ENCODE measurements at places on chromosomes 2 and 18.

- DNase-seq, result no peak
Measured at GRCh38 chr2:10932345-10933151, 20.8 kb downstream of the KCNF1 start.

DNA sequence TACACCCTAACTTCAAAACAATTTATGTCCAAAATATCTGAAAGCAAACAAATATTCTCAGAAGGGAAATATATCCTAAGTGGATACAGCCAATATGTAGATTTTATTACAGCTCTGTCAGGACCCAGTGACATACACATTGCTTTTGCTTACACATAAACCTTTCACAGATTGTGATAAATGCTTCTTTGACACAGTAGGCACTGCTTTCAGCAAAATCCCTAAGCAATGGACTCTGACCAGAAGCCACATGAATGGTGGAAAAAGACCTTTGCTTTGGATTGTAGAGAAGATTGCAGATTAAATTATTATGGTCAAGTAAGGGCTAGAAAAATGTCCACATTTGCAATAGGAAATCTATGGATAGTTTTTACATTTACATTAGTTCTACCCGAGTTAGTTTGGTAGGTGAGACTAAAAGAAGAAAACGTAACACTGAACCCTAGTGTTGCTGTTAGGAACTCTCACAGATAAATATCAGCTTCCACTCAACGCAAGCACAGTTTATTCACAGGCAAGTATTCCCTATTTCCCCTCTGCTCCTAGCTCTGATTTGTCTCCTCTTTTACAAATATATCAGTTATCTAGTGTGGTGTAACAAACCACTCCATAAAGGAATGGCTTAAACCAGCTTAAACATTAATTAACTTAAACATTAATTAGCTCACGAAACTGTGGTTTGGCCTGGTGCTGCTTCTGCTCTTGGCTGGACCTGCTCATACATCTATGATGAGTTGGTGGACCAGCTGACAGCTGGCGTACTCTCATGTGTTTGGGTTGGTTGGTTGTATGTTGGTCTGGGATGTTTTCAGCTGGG is 23.6 kb upstream of the SERPINE2 start:
- DNase-seq, result no peak

DNA sequence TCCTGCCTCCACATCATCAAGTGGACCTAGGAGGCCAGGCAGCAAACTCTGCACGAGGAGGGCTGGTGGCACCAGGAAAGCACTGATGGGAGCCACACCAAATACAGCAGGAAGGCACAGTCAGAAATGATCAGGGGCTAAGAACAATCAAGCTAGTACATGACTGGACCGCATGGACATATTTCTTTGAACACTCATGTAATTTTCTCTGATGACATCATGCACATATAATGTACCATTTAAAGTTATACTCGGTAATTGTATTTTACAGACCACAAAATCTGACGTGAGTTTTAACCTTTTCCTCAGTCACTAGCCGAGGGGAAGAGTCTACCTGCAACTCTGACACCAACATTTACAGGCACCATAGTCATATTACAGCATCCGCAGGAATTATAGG is 76.7 kb downstream of the XDH start:
- DNase-seq, result no peak

DNA sequence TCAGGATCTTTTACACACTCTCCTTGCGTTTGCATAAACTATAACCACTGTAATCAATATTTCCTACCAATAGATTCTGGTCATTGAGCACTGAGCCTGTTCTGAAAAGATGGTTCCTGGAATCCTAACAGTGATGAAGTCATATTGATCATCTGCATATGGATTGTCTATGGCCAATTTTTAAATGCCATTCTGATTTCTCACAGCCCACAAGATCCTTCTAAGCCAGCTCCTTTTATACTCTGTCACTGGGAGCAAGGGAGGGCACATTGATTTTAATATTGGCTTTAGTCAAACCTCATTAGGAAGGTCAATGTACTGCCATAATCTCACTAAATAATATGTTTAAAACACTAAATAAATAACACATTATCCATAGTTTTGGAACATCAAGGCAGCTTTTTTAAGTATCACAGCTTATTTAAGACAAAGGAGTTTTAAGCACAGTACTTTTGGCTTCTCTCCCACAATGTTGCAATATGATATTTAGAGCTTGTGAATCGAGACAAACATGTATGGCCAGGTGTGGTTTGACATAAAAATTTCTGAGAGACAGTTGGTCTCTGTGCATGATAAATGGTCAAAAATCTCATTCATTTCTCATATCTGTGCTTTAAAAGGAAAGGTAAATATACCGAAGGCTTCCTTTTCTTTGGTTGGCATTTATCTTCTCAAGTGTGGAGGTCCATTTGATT is 267.3 kb downstream of the MTX2 start:
- no peak for DNase-seq

DNA sequence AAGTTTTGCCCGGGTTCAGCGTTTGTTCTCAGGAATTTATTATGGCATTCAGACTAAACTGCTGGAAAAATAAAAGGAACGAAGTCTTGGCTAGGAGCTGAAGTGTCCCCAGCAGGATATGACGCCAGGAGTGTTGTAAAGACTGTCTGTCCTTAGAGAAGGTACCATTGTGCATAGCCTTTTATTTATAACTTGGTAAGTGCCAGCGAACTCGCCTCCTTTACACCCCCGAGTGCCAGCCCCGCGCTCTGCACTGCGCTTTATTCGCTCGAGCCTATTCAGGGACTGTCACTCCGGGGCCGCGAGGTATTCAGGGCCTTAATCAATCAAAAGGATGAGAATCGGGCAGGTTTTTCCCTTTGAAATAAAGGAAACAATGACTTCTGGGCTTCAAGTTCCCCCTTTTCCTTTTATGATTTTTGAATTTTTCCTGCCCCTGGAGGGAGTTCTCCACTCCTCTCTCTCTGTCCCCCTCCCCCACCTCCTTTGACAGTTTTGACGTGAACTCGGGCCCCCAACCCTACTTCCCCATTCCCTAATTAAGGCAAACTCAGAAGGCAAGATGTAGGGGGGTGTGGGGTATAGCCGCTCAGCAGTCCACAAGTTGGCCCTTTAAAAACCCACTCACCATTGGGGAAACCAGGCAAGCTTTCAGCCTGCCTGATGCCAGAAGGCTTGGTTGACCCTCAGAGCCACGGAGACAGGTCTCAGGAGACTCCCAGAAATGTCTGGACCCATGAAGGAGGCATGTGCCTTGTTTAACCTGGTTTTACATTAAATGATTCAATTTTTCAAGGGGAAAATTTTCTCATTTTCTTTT is 1.3 kb upstream of the PAX3 start:
- DNase-seq, result no peak

GRCh38 chr18:55422456-55423180 is 165.4 kb downstream of the TCF4 start:
- DNase-seq, result no peak

DNA sequence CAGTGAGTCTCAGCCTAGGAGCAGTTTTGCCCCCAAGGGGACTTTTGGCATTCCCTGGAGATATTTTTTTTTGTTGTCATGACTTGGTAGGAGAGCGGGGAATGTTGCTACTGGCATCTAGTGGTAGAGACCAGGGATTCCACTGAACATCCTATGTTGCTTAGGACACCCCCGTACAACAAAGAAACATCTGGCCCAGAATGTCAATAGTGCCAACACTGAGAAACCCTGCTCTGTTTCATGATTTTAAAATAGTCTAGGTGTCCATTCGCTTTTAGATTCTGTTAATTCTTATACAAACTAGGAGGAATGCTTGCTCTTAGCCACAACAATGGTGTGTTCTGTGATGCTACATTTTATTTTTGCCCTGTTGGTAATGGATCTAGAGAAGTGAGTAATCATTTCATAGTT is 225.8 kb upstream of the SIX3 start:
- DNase-seq, result no peak

DNA sequence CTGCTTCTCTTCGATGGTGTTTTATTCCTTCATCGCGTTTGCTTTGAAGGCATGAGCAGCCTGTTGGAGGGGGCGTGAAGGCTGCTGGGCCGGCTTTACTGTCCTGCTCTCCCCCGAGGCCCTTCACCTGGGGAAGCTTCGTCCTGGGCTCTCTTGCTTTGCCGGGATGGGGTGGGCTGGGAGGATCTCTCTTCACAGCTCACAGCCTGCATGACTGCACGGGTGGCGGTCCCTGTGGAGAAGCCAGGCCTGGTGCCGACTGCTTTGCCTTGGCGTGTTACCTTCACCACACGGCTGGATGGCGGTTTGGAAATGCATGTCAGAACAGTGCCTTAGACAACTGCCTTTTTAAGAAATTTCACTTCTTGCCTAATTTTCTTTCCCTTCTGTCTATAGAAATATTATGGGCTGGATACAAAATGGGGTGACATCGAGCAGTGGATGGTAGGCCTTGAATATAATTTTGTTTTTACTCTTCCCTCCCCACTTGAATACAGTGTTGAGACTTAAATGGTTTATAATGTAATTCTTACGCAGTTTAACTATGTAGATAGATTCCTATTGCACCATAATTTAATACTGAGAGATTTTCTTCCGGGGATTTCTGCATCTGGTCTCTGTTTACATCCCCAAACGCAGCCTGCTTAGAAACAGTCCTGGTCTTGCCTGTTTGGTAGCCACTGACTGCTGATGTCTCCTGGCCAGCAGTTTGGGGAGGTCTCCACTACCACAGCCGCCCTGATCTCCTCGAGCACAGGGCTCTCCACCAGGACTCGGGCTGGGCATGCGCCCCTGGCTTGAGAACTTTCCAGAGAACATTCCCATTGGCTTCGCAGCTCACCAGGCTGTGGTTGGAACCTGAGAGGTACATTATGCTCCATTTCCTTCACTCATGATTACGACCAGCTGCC is 81.0 kb upstream of the RBM44 start:
- DNase-seq, result no peak

GRCh38 chr2:101466426-101466825 is 8.5 kb downstream of the RFX8 start:
- no peak for DNase-seq

GRCh38 chr18:13471198-13471845 is 252.8 kb downstream of the LDLRAD4 start:
- no peak for DNase-seq

DNA sequence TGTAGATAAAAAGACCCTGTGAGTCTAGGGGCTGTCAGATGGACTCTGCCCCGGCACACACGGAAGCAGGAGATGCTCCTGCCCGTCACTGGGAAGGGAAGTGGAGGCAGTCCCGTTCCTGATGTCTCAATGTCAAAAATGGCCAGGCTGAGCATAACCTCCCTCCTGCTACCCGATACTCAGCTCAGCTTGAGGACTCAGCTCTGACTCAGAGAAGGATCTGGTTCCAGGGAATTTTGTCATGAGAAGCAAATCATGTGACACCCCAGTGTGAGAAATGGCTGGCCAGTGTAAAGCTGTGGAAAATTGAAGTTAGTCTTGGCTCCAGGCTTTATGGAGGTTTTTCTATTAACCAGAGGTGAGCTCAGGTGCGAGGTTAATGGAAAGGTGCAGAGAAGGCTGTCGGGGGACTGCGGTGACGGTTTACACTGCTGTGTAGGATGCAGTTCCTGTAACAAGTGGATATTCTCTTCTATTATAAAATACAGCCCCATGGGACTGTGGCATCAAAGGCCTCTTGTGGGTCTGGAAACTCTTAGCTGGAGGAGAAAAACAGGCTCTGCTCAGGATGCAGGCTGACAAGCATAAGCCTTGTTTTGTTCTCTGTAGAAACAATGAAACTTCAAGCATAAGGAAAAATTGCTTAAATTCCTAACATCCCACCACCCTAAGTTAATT is 24.7 kb upstream of the AGAP1 start:
- no peak for DNase-seq

DNA sequence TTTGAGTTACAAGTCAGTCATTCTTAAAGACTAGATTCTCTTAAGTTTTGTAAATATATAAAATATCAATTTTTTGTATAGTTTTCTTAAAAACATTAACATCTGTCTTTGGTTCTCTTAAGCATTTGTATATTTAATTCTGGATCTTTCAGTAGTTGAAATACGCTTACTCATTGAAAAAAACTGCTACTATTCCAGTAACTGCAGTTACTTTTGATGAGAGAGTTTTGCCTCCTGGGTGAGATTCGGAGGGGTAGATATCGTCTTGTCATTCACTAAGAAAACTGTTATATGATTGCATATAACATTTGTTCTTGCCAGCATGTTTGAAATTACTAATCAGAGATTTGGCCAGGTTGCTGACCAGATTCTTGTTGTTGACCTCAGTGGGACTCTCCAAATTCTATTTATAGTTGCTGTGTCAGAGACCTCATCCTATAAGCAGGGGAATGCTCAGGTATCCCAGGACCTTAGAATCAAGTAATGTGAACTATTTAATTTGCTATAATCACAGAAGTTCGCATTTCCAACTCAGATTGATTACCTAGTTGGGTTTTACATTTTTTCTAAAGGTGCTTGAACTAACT is 7.9 kb downstream of the AGPS start:
- DNase-seq, result no peak

GRCh38 chr2:144256996-144257707 is 262.8 kb downstream of the ZEB2 start:
- no peak for DNase-seq

GRCh38 chr2:198220763-198221610 is 416.6 kb downstream of the PLCL1 start:
- DNase-seq, result no peak

DNA sequence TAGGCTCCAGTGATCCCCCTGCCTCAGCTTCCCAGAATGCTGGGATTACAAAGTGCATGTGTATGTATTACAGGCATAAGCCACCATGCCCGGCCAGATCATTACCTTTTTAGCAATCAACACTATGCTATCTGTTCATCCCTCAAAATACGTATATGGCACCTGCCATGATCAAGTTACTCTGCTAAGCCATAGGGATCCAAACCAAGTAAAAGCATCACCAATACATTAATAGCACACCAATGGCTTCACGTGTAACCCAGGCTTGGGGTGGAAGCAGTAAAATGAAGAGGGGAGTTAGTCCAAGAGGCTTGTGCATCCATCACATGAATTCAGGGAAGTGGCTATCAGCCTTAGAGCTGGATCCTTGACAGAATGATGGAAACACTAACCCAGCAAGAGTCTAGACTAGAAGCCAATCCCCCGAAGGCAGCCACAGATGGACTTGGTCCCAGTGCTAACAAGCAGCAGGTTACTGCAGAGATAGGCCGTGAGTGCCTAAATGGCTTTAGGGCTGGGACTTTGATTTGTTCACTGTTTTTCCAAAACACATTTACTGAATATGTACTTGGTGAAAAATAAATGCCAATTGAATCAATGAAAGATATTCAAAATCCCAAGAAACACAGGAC is 11.3 kb downstream of the HDLBP start:
- DNase-seq, result no peak

- no peak for DNase-seq
Measured at GRCh38 chr2:112272669-112273068, 2.7 kb upstream of the ZC3H6 start.

DNA sequence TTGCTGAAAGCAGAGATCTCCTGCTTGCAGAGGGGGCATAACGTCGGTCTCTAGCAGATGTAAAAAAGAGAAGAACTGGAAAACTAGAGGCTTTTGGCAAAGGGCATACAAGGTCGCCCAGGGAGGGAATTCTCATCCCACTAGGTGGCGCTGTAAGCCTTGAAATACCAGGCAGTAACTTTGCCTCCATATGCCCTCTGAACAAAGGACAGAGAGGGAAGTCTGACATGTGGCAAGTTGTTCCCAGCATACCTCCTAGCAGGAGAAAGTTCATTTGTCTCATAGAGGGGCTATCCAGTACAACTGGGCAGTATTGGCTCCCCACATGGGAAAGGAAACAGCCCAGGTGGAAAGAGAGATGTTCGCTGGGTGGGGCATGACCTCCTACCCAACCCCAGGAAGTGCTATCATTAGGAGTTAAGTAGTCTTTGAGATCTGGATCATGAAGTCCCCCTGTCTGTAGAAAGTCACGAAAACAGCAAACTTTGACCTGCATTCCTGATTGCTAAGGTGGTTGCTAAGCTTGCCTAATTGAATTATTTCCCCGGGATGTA is 39.9 kb downstream of the STK17B start:
- no peak for DNase-seq
